T-helper 2 cell treated with Interferon-gamma antibody and Interleukin-4, amounts not matched to agents 5 μg/mL and 100 μg/mL, for 36 hours (primary cell): ENCODE measurements at places on chromosomes 11 and 22.

- no peak for DNase-seq
Observed at GRCh38 chr22:49490692-49491091, 337.0 kb downstream of the BRD1 start.

DNA sequence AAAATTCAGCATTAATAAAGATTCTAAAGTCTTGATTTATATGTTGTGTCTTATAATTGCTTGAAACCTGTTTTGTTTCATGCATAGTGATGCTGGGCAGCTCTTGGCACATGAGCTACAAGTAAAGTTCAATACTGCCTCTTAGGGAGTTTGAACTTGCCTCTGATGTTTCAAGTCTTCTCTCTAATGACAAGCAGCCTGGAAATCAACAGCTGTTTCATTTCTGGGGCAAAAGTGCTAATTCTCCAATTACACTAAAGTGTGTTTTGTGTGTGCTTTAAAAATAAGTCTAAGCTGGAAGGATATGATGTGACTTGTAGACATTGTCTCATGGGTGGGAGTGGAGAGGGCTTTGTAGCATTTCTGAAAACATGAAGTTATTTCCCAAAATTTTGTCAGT is 23.7 kb upstream of the SESN3 start:
- no peak for DNase-seq

GRCh38 chr11:64934682-64935358 is 873 bp downstream of the GPHA2 start:
- DNase-seq: no peak

DNA sequence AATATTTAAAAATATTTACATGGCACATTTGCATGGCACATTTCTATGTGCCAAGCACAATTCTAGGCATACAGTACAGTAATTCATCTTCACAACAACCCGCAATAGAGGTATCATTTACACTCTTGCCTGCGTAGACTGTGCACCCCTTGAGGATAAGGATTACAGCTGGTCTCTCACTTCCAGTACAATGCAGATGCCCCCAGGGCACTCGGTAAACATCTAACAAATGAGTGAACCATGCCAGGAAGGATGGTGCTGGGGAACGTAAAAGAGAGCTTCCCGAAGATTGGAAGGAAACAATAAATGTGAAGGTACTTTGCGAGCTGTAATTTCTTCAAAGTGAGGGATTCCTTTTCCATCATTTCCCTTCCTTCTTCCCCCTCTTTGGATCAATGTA is 1.3 kb downstream of the PRPF19 start:
- no peak for DNase-seq

GRCh38 chr22:25636323-25636722 is 71.8 kb downstream of the GRK3 start:
- DNase-seq: no peak

DNA sequence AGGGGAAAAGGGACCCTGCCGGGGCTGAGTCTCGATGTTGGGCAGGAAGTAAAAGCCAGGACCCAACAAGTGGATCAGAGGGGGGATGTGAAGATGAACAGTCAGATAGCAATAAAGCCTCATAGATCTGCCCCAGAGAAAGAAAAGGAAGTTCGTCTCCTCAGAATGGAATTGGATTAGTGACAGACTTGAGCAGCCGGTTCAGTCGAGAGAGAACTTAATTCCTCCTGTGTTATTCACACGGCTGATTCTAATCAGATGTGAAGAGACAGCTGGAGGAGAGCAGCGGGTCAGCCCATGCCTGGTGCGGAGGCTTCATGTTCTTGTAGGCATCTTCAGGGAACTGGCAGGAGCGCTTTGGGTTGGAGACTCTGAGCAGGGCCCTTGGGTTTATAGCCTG is 29.3 kb upstream of the CABP7 start:
- DNase-seq: no peak

DNA sequence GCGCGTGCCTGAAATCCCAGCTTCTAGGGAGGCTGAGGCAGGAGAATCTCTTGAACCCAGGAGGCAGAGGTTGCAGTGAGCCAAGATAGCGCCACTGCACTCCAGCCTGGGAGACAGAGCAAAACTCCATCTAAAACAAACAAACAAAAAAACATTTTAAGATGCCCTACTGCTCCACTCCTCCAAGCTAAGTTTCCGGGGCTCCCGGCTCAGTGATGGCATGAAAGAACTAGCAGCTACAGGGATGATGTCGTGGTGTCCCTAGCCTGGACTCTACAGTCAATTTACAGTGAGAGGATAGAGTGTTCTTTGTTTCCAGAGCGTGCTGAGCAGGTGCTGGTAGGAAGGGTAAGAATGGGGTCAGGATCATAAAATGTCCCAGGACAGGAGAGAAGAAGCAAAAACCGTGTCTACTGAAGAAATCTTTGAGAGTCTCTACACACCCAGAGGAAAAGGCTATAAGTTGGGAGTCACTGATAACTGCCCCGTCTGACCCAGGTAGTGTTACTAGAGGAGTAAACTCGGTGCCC is 1.2 kb upstream of the ZBTB3 start:
- no peak for DNase-seq

GRCh38 chr11:37306563-37306962 is 708.5 kb upstream of the RAG2 start:
- no peak for DNase-seq

DNA sequence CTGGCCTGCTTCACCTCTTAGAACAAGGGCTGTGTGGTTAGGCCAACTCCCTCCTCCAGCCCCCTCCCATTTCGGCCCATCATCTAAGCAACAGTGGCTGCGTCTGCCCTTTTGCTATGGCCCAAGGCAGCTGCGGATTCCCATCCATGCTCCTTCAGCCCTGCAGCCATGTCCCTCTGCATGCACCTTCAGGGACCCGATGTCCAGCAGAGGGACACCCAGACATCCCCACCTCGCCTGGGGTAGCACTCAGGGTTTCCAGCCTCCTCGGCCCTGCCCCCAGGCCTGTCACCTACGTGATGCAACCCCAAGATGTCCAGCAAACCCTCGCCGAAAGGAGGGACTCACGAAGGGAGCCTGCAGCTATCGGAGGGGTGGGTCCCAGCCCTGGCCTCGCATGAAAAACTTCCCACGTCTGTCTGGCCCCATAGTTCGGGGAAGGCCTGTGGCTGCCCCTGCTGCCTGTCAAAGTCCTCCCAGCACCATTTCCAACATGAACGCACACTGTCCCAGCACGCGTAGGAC is 194.4 kb downstream of the CTTN start:
- no peak for DNase-seq

DNA sequence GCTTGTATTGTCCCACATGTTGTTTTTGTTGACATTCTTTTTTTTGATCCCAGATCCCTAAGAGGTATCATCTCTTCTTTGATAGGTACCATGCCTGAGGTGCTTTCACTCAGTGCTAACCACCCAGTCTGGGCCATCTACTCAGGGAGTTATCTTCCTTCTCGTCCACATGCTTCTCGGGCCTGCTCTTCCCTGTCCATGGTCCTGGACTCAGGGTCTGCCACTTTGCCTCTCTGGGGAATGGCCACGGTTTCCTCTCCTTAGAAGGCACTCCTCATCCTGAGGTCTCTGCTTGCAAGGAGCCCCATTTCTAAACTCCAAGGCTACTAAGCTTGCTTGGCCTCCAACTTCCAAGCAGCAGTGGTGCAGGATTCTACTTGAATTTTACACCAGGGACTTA is 227.0 kb upstream of the NCAM1 start:
- no peak for DNase-seq

GRCh38 chr11:74153224-74153623 is 17.6 kb downstream of the C2CD3 start:
- DNase-seq: no peak

DNA sequence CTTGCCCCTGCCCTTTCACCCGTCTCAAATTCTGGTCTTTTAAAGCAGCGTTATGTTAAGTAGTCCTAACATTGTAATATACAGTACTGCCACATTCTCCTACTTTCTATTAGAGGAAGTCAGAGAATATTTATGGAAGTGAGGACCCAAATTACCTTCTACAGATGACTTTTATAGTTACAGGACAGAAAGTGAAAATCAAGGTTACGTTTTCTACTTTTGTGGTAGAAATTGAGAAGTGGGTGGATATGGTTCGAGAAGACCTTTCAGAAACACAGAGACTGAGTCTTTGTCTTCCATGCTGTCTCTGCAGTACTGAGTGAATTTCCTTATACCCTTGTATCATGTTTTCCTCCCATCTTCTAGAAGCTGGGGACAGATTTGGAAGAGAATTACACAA is 17.1 kb downstream of the SC5D start:
- no peak for DNase-seq

DNA sequence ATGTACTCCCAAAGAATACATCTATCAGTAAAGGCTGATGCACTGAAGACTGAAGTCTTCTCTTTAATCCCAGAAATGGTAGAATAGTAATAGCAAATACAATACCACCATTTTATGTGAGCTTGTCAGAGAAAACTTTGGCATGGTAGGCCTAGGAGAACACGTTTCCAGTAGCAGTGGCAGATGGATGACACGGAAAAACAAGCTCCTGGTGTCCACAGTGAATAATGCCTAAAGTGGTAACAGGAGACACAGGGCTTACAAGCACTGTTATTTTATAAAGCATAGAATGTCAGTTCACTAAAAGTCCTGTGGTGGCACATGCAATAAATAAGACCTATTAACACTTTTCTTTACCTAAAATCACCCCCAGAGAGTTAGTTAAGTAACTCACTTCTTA is 277.6 kb downstream of the TTC28 start:
- no peak for DNase-seq

GRCh38 chr11:130426223-130426836 is 2.1 kb downstream of the ADAMTS8 start:
- DNase-seq: no peak

- DNase-seq: no peak
Observed at GRCh38 chr11:12232817-12233601, 122.6 kb downstream of the MICAL2 start.

- DNase-seq: no peak
Observed at GRCh38 chr11:96162816-96163499, 180.0 kb downstream of the MAML2 start.

- peak; percentile 40 for DNase-seq
Observed at GRCh38 chr22:25745341-25746011, 3.5 kb downstream of the MYO18B start.
